ENCODE measurements at places on chromosomes 7 and 10. TPM values are rescaled to one million over a fixed set of nuclear protein-coding genes. Genes with fewer than 3 reads are reported as not detected.

PPP1R3C gene
- total RNA-seq, result not detected

MYL10 gene
- not detected for total RNA-seq

C7orf57 gene
- total RNA-seq, result 0.15 TPM

PDE1C gene
- not detected for total RNA-seq

LHPP gene
- 10.6 TPM for total RNA-seq

ITIH5 gene
- not detected for total RNA-seq

All from activated CD8-positive, alpha-beta memory T cell treated with anti-CD3 and anti-CD28 coated beads, Interleukin-2, amount 10 ng/mL, durations not matched to agents 7 days and 5 days (primary cell).